ENCODE measurements at places on chromosomes 1 and 21. TPM values are rescaled to one million over a fixed set of nuclear protein-coding genes. Genes with fewer than 3 reads are reported as not detected.

Gene DNAJC8
- polyA plus RNA-seq, result 184 TPM

Gene HES3
- not detected for polyA plus RNA-seq

Gene AKT3
- 46.0 TPM for polyA plus RNA-seq

Gene CDC20
- 5.7 TPM for polyA plus RNA-seq

Gene GAS5
- 931 TPM for polyA plus RNA-seq

Gene NKAIN1
- polyA plus RNA-seq, result 33.4 TPM

Measured in neural cell (in vitro differentiated cells).